Stimulated activated CD8-positive, alpha-beta memory T cell treated with anti-CD3 and anti-CD28 coated beads, Interleukin-15, amount 100 ng/mL, for 24 hours (primary cell): ENCODE measurements at places on chromosomes 13 and 19.

DNA sequence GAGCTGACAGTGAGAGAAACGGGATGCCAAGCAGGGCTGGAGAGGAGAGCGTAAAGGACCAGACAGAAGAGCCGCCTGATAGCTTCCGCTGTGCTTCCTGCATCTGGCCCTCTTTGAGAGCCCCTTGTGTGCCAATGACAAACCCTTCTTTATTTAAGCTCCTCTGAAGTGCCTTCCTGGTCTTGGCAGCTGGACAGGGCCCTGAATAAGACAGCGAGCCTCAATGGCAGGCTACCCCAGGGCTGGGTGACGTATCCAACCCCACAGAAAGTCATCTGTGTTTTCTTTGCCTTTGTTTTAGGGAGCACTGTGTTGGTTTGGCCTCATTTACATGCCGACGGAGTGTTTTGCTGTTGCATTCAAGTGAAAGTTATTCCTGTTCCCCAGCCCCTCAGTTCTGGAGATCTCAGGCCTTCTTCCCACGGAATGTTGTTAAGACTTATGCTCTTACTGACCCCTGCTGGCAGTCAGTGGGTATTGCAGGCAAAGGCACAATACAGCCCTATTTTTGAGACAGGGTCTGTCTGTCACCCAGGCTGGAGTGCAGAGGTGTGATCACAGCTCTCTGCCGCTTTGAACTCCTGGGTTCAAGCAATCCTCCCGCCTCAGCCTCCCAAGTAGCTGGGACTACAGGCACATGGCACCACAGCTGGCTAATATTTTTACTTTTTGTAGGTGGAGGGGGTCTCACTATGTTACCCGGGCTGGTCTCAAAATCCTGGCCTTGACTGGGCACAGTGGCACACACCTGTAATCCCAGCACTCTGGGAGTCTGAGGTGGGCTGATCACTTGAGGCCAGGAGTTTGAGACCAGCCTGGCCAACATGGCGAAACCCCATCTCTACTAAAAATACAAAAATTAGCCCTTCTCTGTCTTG lies 16.8 kb downstream of the CCL25 start:
- no peak for DNase-seq

DNA sequence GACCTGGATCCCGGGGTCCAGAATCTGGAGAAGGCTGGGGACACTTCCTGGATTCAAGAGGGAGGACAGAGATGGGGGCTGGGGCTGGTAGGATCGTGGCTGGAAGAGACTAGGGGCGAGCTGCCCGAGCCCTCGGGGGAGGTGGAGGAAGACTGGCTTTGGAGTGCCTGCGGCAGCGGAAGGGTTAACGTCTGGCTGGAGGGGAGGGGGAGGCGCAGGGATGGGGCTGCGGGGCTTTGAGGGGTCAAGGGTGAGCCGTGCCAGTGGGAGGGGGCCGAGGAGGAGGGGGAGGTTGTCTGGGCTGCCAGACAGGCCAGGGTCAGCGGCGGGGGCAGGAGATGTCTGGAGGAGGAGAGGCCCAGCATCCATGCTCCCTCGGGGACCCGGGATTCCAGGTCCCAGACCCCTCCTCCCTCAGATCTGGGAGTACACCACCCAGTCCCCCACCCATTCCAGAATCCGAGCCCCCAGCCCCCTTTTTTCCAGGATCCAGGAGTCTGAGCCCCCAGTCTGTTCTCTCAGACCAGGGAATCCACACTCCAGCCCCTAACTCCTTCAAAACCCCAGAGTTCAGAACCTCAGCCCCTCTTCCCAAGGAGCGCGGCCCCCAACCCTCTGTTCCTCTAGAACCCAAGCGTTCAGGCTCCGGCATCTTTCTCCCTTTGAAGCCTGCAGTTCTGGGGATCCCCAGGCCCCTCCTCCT lies 3.2 kb upstream of the SPACA6 start:
- no peak for DNase-seq

- peak; percentile 50 for DNase-seq
These were observed 46.9 kb downstream of the KLF2 start for GRCh38 chr19:16371540-16371986.

DNA sequence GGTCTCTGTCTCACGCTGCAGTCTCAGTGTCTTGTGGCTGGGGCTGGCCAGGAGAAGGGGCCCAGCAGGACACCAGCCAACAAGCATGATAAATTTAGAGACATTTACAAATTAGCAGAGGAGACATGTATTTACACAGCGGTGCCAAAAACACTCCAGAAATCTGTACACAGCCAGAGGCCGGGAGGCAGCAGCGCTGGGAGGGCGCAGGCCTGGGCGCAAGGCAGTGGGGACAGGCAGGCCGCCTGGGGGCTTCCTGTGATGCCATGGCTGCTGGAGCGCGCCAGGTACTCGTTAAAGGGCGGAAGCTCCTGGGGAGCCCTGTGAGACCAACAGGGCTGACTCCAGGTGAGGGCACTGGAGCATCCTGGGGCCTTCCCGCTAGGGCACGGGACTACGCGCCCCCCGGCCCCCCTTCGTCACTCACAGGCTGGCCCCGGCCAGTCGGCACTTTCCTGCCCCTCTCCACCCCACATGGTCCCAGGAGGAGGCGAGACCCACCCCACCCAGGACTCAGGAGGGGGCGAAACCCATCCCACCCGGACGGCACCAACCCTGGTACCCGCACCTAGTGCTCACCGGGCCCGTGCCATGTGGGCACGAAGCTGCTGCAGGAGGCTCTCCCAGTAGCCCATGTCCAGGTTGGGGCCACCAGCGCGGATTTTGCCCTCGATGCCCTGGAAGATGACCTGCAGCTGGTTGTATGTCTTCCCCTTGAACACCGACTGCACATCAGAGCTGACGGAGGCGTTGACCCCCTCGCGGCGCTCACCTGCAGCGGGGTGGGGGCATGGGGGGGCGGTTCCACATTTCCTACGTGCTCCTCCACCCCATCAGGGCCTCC lies 7.4 kb upstream of the TBXA2R start:
- DNase-seq = no peak

DNA sequence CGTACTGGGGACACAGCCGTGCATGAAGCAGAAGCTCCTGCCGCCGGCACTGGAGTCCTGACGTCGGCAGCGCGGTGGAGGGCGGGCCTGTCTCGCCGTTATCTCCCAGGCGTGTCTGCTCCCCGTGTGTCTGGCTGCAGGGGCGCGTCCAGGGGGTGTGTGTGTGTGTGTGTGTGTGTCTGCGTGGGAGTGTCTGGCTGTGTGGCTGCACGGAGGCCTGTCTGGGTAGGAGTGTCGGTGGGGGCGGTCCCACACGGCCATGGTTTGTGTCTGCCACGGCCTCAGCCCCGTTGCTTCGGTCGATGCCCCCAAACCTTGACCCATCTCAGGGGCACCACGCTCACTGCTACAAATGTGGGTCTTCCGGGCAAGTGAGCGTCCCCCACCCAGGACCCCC lies 18.3 kb downstream of the ARID3A start:
- DNase-seq = no peak

DNA sequence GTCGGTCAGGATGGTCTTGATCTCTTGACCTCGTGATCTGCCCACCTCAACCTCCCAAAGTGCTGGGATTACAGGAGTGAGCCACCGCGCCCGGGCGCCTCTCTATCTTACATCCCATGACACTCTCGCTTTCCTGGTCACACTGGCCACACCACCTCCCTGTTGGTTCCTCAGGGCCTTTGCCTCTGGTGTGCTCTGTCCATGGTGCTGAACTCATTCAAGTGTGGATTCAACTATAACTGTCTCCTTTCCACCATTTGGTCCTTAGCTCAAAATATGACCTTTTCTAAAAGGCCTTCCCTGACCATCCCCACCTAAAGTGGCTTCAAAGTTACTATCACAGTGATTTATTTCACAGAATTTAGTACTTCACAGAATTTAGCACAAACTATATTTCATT lies 3.7 kb upstream of the SMIM17 start:
- DNase-seq = no peak

DNA sequence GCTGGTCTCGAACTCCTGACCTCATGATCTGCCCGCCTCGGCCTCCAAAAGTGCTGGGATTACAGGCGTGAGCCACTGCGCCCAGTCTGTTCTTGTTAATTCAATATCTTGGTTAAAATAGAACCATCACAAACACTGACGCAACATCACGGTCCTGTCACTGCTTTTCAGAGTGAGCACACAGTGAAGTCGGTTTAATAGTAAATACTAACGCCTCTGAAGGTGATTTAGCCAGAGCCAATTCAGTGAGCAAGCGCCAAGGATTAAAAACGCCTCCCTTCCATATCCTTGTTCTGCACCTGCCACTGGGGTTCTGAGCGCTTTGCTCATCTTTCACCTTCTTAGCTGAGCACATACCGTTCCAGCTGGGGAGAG lies 30.3 kb downstream of the LAMP1 start:
- DNase-seq = no peak

DNA sequence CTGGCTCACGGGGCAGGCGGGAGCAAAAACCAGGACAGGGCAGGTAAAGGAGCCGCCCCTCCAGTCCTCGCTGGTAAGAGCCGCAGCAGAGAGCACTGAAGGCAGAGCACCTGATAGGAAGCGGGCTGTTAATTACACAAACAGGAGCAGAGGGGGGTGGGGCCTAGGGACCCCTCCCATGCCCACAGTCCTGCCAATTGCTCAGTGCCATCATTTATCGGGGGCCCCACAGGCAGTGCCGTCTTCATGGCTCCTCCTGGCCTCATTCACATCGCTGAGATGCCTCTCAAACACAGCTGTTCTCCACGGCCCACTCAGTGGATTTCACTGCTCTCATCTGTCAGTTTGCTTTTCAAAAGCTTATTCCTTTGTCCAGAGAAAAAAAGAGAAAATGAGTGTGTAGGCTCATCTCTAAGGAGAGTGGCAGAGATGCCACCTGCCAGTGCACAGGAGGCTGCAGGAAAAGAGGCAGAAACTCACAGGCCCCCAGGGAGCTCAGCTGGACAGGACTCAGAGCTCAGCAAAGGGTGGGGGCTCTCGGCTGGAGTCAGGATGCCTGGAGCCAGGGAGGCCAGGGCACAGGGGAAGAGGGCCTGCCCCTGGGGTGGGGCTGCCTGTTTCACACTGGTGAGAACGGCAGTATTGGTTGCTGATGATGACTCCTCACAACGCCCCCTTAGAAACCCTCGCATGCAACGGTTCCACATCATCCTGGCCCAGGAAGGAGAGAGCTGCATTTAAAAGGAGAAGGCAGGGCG lies 174.6 kb downstream of the COL4A1 start:
- DNase-seq = no peak
